Spleen (tissue), 13 donors: ENCODE measurements at places on chromosomes 12 and 14.

- no peak for DNase-seq
Observed at GRCh38 chr14:97057238-97058073, 260.3 kb downstream of the VRK1 start.

- no peak for DNase-seq
Observed at GRCh38 chr12:66164349-66164821, 5.4 kb downstream of the TMBIM4 start.

DNA sequence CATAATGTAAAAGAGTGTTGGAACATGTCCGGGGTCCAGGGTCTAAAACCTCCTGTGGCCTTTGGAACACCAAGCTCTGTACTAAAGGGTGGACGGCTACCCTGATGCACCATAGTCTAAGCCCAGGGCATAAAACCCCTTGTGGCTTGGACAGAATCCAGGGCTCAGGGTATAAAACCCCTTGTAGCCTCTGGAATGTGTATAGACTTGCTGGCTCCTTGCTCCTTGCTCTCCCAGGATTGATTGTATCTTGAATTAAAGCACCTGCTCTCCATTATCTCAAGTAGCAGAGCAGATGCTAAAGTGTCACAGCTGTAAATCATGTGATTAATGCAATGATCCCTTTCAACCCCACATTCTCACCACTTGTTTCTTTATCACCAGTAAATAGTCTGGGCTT, 556.5 kb downstream of the LRFN5 start:
- DNase-seq, result no peak

- no peak for DNase-seq
Observed at GRCh38 chr14:102442241-102443211, 67.0 kb downstream of the ANKRD9 start.

- no peak for DNase-seq
Observed at GRCh38 chr14:93056840-93057585, 58.7 kb downstream of the ITPK1 start.

- DNase-seq, result no peak
Observed at GRCh38 chr12:82866946-82867345, 180.2 kb downstream of the TMTC2 start.

GRCh38 chr14:101022121-101022520, 118.6 kb upstream of the RTL1 start:
- peak; percentile 38 for DNase-seq

DNA sequence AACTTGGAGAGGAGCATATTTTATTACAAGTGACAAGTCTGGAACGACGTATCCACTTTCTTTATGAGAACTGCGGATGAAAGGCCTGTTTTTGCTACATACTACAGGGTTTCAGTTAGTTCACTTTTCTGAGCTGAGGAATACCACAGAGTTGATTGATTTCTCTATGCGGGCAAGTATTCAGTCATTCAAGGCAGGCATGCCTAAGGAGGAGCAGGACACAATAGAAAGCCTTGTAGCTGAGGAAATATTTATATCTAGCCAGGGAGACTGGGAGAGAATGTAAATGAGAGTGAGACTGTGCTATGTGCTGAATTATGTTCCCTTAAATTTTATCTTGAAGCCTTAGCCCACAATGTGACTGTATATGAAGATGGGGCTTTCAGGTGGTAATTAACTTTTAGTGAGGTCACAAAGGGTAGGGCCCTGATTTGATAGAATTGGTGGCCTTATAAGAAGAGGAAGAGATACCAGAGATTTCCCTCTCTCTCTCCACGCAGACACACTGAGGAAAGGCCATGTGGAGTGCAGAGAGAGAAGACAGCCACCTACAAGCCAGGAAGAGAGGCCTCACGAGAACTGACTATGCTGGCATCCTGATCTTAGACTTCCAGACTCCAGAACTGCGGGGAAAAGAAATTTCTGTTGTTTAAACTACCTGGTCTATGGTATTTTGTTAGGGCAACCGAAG, 459.0 kb upstream of the ATP2B1 start:
- no peak for DNase-seq

GRCh38 chr12:119020406-119021360, 39.3 kb downstream of the SRRM4 start:
- no peak for DNase-seq

DNA sequence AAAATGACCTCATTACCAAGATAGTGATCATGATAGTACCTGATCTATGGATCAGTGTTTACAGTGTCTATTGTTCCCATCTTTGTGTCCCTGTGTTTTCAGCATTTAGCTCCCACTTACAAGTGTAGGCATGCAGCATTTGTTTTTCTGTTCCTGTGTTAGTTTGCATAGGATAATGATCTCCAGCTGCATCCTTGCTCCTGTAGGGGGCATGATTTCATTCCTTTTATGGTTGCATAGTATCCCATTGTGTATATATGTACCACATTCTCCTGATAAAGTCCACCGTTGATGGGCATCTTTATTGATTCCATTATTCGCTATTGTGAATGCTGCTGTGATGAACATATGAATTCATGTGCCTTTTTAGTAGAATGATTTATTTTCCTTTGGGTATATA, 215.4 kb upstream of the NAV3 start:
- no peak for DNase-seq

- no peak for DNase-seq
Observed at GRCh38 chr12:125145196-125145595, 80.0 kb downstream of the AACS start.

GRCh38 chr14:61559641-61560201, 135.6 kb upstream of the HIF1A start:
- DNase-seq, result no peak

GRCh38 chr12:48970702-48971334, 717 bp downstream of the WNT10B start:
- DNase-seq, result no peak

GRCh38 chr12:108305520-108305919, 33.6 kb downstream of the CMKLR1 start:
- DNase-seq, result peak; percentile 80

GRCh38 chr12:4037747-4038312, 164.6 kb upstream of the PARP11 start:
- no peak for DNase-seq

- DNase-seq, result no peak
Observed at GRCh38 chr12:89684136-89684535, 24.5 kb downstream of the ATP2B1 start.

DNA sequence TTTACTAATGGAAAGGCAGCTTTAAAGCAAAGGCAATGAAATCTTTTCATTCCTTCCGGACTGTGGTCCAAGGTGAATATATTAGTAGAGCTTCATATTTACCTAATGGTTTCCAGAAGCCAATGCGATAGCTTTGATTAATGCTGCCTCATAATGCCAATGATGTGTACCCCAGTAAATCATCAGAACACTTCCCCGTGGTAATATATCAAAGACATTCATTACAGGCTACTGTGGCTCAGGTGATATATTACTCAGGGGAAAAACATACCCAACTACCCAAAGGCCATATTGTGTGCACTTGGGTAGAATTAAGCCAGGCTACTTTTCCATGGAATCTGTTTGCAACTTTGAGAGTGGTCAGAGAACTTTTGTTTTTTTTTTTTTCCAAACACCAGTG, 69.4 kb upstream of the DACT1 start:
- DNase-seq, result no peak

DNA sequence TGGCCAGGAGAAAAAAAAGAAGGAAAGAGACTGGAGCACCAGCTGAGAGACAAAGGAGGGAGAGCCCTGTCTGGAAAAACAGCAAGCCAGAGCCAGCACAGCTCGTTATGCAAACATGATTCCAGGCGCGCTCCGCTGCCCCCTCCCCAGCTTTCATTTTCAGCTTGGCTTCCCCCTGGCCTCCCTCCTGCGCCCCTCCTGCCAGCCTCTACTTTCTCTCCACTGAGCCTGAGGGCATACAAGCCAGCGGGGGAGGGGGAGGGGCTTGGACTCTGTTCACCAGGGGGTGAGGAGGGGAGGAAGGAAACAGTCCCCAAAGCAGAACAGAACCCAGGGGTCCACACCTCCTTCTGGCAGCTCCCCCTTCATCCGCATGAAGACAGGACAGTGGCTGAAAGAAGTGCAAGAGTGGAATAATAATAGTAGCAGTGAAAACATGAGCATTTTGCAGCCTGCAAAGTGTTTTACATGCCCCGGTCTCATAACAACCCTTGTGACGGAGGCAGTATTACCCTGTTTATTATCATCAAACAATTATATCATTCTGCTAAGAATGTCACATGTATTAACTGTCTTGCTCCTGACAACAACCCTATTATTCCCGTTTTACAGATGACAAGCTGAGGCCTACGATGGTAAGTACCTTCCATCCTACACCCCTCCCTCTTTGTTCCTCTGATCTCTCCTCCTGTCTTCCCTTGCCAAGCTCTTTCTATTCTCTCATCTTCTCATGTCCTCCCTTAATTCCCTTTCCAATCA, 24.2 kb downstream of the SMUG1 start:
- no peak for DNase-seq

DNA sequence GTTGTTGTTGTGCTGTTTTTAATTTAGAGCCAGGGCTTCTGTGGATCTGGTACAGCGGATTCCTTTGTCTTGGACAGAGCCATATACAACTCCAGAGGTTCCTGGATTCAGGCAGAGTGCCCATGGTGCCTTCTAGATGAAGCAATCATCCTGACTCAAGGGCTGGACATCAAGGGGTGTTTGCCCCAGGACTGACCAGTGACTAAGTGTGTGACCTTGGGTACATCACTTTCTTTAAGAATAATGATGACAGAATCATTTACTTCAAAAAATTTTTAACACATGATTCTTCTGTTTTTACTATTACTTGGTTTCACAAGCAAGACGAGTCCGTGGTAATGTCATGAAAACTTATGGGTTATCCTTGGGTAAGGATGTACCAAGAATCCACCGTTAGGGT, 397.3 kb downstream of the ZFP36L1 start:
- no peak for DNase-seq

- DNase-seq, result no peak
Observed at GRCh38 chr14:95134304-95134933, 22.9 kb downstream of the DICER1 start.

GRCh38 chr14:30569216-30569902, 10.4 kb downstream of the G2E3 start:
- no peak for DNase-seq

- DNase-seq, result no peak
Observed at GRCh38 chr12:104154806-104155205, 16.8 kb upstream of the NFYB start.

GRCh38 chr14:64728106-64728505, 23.9 kb downstream of the PLEKHG3 start:
- peak; percentile 74 for DNase-seq

- DNase-seq, result no peak
Observed at GRCh38 chr12:124233041-124233796, 61.7 kb upstream of the RFLNA start.

GRCh38 chr14:47539031-47539461, 136.4 kb downstream of the MDGA2 start:
- DNase-seq, result no peak

GRCh38 chr12:118853634-118854033, 127.7 kb upstream of the SRRM4 start:
- DNase-seq, result no peak

GRCh38 chr12:115691123-115691522, 586.4 kb downstream of the MED13L start:
- DNase-seq, result no peak

DNA sequence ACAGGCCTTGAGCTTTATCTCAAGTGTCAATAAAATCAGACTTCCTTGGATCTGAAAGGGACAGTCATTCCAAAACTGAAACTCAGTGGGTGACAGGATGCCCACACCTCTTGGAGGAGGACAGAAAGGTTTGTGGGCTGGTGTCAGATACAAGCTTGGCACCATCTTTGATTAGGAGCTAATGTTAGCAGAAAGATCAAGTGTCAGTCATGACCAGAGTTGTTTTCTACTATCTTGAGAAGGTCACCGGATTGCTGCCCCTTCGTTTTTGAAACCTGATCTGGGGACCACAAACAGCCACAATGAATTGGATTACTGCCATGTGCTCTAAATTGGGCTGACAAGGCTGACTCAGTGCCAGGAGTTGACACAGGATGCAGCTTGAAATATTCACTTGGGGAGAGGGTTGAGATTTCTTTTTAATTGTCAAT, 88.3 kb downstream of the OTOGL start:
- no peak for DNase-seq

GRCh38 chr12:9707864-9708808, 24.8 kb downstream of the CLECL1 start:
- peak; percentile 80 for DNase-seq

DNA sequence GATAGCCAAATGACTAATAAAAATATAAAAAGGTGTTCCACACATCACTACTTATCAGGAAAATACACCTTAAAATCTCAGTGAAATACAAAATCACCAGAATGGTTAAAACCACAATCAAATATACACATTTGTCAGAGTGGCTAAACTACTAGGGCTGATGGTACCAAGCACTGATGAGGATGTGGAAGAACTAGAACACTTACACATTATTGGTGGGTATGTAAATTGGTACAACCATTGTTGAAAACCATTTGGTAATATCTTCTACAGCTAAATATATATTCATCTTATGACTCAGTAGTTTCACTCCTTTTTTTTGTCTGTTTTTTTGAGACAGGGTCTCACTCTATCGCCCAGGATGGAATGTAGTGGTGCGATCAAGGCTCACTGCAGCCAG, 48.5 kb upstream of the TTC7B start:
- no peak for DNase-seq

DNA sequence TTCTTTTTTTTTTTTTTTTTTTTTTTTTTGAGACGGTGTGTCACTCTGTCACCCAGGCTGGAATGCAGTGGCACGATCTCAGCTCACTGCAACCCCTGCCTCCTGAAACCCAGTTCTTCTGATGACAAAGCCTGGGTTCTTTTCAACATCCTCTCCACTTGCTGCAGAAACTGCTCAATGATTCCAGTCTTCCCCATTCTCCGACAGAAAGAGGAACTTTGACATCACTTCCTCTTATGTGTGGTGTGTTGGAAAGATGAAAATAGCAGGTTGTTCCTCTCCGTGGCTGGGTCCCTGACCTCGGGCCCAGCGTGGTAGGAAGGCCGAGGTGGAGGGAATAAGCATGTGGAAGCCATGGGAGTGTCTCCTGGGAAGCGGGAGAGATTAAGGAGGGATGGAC, 198.4 kb downstream of the PHETA1 start:
- no peak for DNase-seq

GRCh38 chr12:49706351-49707127, 666 bp downstream of the FMNL3 start:
- DNase-seq, result no peak

- no peak for DNase-seq
Observed at GRCh38 chr14:78713716-78714115, 543.5 kb downstream of the NRXN3 start.

GRCh38 chr12:112900298-112901145, 6.2 kb upstream of the OAS1 start:
- no peak for DNase-seq

DNA sequence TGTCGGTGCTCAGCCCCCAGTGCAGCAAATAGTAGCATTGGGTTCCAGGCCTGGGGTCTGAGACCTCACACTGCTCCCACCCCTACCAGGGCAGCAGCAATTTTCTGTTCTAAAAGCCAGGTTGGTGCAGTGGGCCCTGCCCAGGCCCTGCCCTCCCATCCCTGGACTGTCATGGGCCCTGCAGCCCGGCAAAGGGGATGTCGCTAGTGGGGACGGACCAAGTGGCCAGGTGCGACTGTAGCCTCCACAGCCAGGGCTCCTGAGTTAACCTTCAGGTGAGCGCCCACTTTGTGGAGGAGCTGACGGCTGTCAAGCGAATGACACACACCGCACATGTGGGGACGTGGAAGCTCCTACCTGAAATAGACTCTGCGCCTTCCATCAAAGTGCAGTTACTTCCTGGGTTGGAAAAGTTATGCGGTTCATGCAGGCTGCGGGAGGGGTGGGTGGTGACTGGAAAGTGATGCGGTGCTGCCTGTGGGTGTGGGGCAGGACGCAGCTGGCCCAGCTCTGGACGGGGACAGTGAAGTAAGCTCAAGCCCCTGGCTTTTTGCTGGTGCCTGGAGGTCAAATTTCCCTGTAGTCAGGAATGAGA, 1.5 kb downstream of the INF2 start:
- DNase-seq, result no peak

- no peak for DNase-seq
Observed at GRCh38 chr14:54722791-54723432, 156.0 kb downstream of the SAMD4A start.
